Fibroblast of the aortic adventitia (primary cell): ENCODE measurements at places on chromosomes 1 and 21. TPM values are rescaled to one million over a fixed set of nuclear protein-coding genes. Genes with fewer than 3 reads are reported as not detected.
A peak's percentile ranks its signal among the peaks of the same experiment; 100 is the strongest.

GRCh38 chr1:86828024-86828423, 85.9 kb downstream of the SELENOF start:
- DNase-seq = no peak

DNA sequence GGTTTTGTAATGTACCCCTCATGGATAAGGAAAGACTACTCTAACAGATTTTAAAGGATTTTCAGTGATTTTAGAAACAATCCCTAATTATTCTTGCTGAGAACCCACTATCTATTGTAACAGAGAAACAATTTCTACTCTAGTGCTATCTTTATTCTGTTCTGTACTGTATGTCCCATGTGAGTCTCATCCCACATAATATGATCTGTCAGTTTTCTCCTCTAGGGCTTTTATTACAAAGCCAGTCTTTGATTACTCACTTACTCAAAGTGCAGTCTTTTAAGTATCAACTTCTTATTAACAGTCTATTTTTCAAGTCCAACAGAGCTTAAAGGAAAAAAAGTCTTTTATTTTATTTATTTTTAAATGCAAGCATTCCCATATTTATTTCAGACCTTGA, 54.8 kb downstream of the CTH start:
- DNase-seq = no peak

DNA sequence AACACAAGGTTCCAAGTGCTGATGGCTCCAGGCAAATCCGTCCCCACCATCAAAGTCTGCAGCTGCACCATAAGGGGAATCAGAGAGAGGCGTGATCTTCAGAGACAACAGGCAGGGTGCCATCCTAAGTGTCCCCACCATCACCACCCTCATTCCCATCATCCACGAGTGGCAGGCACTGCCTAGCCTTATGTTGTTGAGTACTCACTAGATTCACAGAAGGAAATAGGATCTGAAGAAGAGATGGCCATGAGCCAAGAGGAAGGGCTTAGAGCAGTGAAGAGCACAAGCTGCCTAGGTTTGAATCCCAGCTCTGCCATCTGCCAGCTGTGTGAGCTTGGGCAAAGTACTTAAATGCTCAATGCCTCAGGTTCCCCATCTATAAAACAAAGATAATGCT, 207.3 kb upstream of the CSF3R start:
- DNase-seq = no peak

- DNase-seq = no peak
Observed at GRCh38 chr1:27400963-27401341, 8.5 kb downstream of the GPR3 start.

TFAP2E gene
- total RNA-seq = 0.18 and 0.25 TPM in 2 replicates

DNA sequence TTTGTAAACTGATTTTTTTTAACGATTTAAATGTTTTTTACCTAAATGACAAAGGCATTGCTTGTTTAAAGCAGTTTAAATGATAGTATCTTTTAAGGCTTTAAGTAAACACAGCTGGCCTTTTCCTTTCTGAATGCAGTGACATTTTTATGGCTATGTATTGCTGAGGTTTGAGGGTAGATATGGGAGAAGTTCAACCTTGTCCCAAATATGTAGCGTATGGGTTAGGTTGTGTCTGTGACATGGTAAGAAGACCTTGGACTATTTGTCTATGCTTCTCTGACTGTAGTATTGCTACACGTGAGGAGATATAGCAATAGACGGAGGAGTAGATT, 32.5 kb downstream of the PKNOX1 start:
- DNase-seq = no peak

NRDC gene
- total RNA-seq = 73.8 and 129 TPM in 2 replicates

KRTAP7-1 gene
- total RNA-seq = not detected in 2 replicates

DNA sequence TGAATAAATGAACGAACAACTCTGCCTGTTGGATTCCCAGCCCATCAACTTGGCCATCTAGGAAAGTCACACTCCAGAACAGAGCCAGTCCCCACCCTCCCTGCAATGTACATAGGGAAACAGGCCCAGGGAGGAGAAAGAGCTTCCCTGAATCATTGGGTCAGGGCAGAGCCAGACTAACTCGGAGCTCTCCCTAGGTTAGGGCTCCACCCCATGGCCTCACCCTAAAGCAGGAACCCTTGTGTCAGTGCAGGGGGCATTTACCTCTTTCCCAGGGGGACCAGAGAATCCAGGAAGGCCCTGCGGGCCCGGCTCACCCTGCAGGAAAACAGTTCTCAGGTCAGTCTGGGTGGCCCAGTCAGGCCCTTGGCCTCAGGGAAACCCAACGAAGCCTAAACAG, 11.6 kb downstream of the COL9A2 start:
- DNase-seq = peak; percentile 27

FABP3 gene
- 44.2 and 60.6 TPM in 2 replicates for total RNA-seq

- DNase-seq = no peak
Observed at GRCh38 chr1:5342830-5343229, 649.4 kb downstream of the NPHP4 start.
